Activated naive CD8-positive, alpha-beta T cell treated with anti-CD3 and anti-CD28 coated beads, Interleukin-2, amount 10 ng/mL, durations not matched to agents 7 days and 5 days (primary cell): ENCODE measurements at places on chromosomes 4 and X.

GRCh38 chrX:1545776-1546408, 8.9 kb upstream of the P2RY8 start:
- DNase-seq, result peak; percentile 8

- no peak for DNase-seq
These were observed 677 bp upstream of the CENPC start for GRCh38 chr4:67546004-67546356.

- no peak for DNase-seq
These were observed 1.5 kb downstream of the USP38 start for GRCh38 chr4:143186212-143186611.

DNA sequence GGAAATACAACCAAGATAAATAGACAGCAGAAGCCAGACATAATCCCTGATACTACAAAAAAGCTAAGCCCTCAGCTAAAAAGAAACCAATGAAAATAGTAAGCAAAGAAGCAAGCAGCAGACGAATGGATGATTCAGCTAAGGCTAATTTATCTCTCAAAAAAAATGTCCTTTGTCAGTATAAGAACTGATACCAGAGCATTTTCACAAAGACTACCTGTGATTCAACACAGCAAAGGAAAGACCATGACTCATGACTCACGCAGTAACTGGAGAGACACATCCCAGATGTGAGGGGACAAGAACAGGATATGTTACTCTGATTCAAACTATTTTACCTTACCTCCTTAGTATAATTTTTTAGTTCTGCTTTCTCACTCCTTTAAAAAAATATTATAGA, 22.7 kb upstream of the TMPRSS11F start:
- DNase-seq, result no peak

- no peak for DNase-seq
These were observed 59.6 kb downstream of the FAM193A start for GRCh38 chr4:2595952-2596552.

DNA sequence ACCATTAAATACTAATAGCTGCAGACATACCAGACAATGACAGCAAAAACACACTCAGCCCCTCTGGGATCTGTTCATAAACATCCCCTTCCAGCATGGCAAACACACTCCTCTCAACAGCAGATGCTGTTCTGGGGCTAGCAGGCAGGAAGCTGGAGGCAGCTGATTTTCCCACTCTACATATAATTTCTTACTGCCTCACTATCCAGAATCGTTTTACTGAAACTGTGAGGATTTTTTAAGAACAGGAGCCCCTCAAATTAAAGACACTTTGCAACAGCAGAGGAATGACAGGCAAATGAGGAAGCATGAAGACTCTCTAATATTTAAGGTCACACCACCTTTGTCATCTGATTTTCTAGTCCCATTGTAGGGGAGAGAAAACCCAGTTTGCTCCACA, 2.2 kb downstream of the MAPK10 start:
- DNase-seq, result no peak

GRCh38 chrX:140318296-140318695, 186.6 kb downstream of the SOX3 start:
- no peak for DNase-seq

DNA sequence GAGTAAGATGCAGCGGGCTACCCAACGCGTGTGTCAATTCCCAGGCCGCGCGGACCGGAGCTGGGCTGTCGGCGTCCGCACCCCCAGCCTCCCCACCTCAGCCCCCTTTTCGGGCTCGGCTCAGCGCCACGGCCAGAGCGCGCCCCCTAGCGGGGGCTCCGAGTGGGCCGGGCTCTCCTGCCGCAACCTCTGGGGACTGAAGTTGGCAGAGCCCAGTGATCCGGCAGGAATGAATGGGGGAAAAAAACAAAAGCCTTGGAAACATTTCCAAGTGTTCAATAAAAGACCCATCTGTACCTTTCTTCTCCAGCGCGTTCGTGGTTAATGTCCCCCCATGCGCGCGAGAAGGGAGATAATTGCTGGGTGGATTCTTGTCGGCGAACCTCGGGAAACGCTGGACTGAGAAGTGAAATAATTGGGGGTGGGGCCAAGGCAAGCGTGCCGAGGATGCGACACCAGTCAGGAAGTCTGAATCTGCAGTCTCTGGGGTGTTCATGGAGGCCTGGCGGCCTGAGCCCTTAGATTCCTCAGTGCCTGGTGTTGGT, 5.2 kb upstream of the ARX start:
- peak; percentile 63 for DNase-seq

DNA sequence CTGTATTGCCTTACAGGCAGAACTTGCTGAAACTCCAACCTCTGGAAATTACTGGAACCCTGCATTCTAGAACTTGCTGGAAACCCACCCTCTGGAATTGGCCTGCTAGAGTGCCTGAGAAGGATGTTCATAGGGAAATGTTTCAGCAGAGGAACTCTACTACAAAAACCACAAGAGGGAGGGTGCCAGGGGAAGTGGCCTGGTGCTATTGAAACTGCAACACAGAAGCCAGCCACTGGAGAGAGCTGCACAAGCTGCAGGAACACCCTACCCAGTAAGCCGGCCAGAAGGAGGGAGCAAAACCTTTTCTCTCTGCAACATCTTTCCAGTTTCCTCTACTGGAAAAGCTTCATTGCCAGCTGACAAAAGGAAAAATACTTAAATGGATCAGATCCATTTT, 2.5 kb upstream of the BRWD3 start:
- peak; percentile 28 for DNase-seq

- DNase-seq, result no peak
These were observed 132.7 kb downstream of the ARHGAP24 start for GRCh38 chr4:85607624-85608023.

- DNase-seq, result no peak
These were observed 11.0 kb upstream of the MAP7D3 start for GRCh38 chrX:136262243-136262642.
